ENCODE measurements at places on chromosomes 1 and 21. TPM values are rescaled to one million over a fixed set of nuclear protein-coding genes. Genes with fewer than 3 reads are reported as not detected.

The DTL gene
- 0.16 TPM for total RNA-seq

The RAP1A gene
- 105 TPM for total RNA-seq

The CD55 gene
- total RNA-seq = 82.3 TPM

The DDR2 gene
- 187 TPM for total RNA-seq

The TMEM39B gene
- 15.6 TPM for total RNA-seq

The CELA3B gene
- total RNA-seq = 0.90 TPM

The BNIPL gene
- not detected for total RNA-seq

The HCN3 gene
- 3.3 TPM for total RNA-seq

The ANGPTL1 gene
- total RNA-seq = 23.4 TPM

The ZFP69 gene
- total RNA-seq = 3.0 TPM

The USP33 gene
- total RNA-seq = 97.9 TPM

The RGL1 gene
- total RNA-seq = 80.8 TPM

The TMPRSS15 gene
- 0.45 TPM for total RNA-seq

The CFHR4 gene
- total RNA-seq = not detected

The STUM gene
- 1.8 TPM for total RNA-seq

The S100A14 gene
- total RNA-seq = 0.35 TPM

The OR2L3 gene
- total RNA-seq = not detected

The PLCH2 gene
- total RNA-seq = 0.55 TPM

The RUNX3 gene
- 3.4 TPM for total RNA-seq

The PRKAA2 gene
- 1.4 TPM for total RNA-seq

The VASH2 gene
- total RNA-seq = 3.0 TPM

The FOXO6 gene
- total RNA-seq = not detected

The S100B gene
- total RNA-seq = 102 TPM

The AIM2 gene
- total RNA-seq = 0.74 TPM

The FCER1G gene
- total RNA-seq = 176 TPM

The DENND2C gene
- total RNA-seq = 2.6 TPM

The IFI44 gene
- total RNA-seq = 40.6 TPM

The TAS1R3 gene
- total RNA-seq = 0.19 TPM

The PDC gene
- not detected for total RNA-seq

The NR1I3 gene
- not detected for total RNA-seq

The THEM5 gene
- total RNA-seq = not detected

The ITGB2 gene
- 131 TPM for total RNA-seq

The TP73 gene
- not detected for total RNA-seq

The FAM163A gene
- total RNA-seq = not detected

The CFHR5 gene
- total RNA-seq = not detected

The CSF1 gene
- total RNA-seq = 228 TPM

The ASTN1 gene
- 0.32 TPM for total RNA-seq

The SLX9 gene
- 31.8 TPM for total RNA-seq

The IL19 gene
- total RNA-seq = not detected

All from mesenteric fat pad (tissue), 1 donor.